Islet precursor cell (in vitro differentiated cells): ENCODE measurements at places on chromosomes 3 and 15.

GRCh38 chr15:57961919-57962318 lies 103.6 kb downstream of the ALDH1A2 start:
- no peak for DNase-seq

GRCh38 chr3:168036619-168037018 lies 59.1 kb downstream of the GOLIM4 start:
- no peak for DNase-seq

DNA sequence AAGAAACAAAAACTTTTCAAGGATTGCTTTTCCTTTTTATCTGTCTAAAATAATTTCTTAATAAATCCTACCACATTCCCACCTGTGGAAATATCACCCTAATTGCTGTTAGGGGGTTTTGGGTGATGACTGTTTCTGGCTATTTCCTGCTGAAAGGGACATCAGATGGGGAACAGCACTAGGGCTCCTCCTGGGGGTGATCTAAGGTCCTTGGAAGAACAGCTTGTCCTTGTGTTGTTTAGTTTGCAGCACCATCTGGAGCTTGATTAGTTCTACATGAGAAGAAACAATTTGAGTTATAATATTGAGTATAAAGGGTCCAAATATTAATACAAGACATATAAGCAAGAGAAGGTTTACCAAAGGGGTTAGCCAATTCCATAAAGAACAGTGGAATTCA lies 18.7 kb downstream of the OR5H15 start:
- DNase-seq = no peak

DNA sequence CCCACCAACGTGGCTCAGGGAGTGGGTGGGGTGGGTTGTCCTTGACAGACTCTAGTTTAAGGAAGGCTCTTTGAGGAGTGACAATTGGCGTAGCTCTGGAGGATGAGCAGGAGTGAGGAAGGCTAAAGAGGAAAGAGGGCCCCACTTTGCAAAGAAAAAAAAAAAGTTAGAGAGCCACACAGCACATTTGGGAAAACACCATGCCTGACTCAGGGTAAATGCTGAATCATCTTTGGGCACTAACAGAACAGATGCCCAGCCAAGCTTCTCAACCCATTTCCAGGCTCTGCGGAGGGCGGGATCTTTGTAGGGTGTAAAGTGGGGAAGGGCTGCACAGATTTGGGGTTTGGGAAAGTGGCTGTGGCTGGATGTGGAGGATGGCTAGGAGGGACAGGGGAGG lies 179.1 kb upstream of the RGMA start:
- DNase-seq = no peak

GRCh38 chr3:157261000-157261399 lies 101.1 kb upstream of the CCNL1 start:
- DNase-seq = no peak

- DNase-seq = peak; percentile 47
These were observed 13.8 kb upstream of the GATA2 start for GRCh38 chr3:128506754-128507153.
